ENCODE measurements at places on chromosomes 6 and 20.

DNA sequence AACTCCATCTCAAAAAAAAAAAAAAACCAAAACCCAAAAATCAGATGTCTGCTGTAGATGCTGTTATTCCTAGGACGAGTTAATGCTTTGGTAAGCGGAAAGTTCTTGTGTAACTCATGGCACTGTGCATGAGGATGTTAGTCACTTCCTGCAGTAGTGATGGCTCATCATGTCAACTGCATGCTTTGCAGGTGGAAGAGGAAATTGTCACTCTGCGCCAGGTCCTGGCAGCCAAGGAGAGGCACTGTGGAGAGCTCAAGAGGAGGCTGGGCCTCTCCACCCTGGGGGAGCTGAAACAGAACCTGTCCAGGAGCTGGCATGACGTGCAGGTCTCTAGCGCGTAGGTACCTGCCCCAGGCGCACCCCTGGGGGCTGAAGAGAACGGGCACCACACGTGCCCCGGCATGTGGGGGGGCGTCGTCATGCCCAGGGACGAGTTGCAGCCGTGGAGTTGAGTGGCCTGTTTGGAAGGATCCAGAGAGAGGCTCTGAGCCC lies 8.5 kb downstream of the TPD52L2 start:
- DNase-seq, result no peak

- DNase-seq, result no peak
Measured at GRCh38 chr20:64099086-64099786, 8.1 kb downstream of the NPBWR2 start.

GRCh38 chr6:358432-358831 lies 33.1 kb upstream of the IRF4 start:
- no peak for DNase-seq

DNA sequence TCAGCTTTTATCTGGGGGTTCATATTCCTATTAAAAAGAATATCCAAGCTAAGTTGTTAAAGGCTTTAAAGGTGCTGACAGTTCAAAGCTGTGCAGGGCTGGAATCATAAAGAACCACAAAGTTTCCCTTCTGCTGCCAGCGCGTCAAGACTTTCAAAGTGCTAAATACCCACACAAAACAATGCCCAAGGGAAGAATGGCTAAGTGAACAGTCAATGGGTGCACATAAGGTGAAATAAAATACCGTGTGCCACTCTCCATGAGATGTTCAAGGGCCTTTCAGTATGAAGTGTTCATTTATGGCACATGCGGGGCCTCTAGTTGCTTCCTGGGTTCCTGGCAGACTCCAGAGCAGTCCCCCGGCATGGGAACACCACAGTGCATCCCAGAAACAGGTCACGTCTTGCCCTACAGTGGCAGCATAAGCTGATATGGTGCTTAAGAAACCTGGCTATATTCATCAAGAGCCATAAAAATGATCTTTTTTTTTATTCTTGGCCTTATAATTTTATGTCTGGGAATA lies 14.1 kb downstream of the TXNDC5 start:
- DNase-seq, result no peak

DNA sequence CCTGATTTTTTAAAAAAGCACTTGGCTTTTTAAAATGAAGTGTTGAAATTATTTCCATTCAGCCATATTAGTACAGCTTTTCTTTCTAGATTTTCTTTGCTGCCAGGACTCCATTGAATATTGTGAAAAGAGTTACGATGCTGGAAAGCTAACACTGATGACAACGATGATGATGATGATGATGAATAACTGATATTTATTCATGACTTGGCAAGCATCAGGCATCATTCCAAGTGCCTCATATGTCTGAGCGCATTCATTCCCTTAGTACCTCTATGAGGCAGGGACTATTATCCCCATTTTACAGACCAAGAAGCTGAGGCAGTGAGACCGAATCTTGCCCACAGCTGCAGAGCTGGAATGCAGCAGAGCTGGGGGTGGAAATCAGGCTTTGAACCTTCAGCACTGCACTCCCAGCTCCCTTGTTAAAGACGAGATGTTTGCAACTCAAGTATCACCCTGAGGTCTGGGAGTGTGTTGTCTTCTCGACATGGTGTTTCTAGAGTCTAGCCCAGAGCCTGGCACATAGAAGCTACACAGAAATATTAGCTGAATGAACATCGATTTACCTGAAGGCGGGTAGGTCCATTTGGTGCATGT lies 85.5 kb upstream of the FRMD1 start:
- DNase-seq, result no peak

DNA sequence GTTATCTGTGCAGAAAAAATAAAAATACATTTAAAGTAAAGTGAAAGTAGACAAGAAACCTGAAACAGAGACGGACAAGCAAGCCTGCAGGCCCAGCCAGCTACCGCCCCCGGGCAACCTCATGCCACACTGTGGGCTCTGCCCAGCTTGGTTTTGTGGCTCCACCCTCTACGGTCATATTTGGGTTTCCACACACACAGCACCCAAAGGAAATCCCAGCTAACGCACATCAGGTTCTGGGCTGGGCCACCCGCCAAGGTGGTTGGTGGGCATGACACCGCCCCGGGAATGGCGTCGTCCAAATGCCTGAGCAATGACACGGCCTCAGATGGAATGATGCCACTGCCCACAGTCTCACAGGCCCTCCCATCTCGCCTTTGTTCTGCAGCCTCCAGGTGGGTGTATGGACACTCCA lies 22.9 kb downstream of the FAM110A start:
- no peak for DNase-seq

GRCh38 chr6:12271997-12272396 lies 18.2 kb upstream of the EDN1 start:
- DNase-seq, result no peak
